ENCODE measurements at places on chromosomes 1 and 21.

DNA sequence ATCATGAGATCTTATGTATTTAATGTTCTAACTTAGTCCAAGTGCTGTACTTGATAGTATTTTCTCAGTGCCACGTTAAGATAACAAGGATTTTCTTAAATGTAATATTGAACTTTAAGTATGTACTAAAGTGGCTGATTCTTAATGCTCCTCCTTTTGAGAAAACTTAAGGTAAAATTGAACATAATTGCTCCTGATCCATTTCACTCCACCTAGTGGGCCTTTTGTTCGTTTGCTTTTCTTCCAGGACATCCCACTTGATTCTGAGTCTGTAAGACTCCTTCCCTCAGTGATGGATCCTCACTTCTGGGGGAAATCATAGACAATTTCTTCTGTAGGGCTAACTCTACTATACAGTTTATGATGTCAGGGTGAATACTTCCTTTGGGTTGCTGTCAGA is 173.1 kb downstream of the LMO4 start:
- DNase-seq: no peak

GRCh38 chr1:186670297-186671135 is 9.7 kb downstream of the PTGS2 start:
- no peak for DNase-seq

GRCh38 chr1:218556016-218556415 is 210.9 kb downstream of the TGFB2 start:
- no peak for DNase-seq

- peak; percentile 79 for DNase-seq
Measured at GRCh38 chr1:234970731-234971476, 157.7 kb downstream of the TOMM20 start.

DNA sequence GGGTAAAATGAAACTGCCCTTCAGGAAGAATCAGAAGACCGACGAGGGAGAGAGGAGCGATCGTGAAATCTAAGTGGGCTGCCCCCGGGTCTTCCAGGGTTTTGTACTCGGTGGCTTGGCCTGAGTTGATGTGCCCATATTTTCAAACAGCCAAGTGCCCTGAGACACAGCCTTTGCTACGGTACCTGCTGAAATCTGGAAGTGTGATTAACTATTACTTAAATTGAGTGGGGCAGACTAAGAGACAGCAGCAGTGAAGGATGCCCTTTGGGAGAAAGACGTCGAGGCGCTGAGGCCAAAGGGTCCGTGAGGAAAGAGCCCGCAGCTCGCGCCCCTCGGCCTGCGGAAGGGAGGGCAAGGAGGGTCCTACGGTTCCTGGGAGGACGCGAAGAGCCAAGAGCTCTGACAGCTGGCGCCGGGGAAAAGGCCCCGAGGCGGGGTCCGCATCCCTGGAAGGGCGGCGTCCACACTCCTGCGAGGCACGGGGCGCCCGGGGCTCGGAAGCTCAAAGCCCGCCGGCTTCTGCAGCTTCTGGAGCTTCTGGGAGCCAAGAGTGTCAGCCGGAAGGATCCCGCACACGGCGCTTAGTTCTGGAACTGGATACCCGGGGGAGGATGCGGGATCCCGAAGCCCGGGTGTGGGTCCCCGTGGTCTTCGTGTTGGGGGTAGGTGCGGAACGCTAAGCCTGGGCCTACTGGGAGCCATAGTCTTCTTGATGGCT is 15.4 kb upstream of the RNU1-4 start:
- peak; percentile 63 for DNase-seq

- DNase-seq: no peak
Measured at GRCh38 chr1:231724041-231724440, 97.5 kb downstream of the DISC1 start.

DNA sequence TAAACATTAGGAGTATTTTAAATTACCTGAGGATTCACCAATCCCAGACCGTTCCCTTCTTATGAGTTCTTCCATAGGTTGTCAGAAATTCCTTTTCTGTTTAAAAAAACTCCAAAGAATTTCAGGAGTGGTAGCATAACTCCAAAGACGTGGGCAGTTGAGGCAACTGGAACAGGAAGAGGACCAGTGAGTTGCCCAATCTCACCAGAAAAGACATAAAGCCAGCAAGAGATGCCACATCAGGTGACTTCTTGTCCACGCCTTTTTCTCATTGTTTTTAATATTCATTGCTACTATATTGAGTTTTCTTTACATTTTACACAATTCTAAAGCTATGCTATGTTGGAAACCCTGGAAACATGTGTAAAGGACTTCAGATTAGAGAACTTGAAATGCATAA is 88.1 kb upstream of the JAK1 start:
- DNase-seq: no peak

- no peak for DNase-seq
Measured at GRCh38 chr1:228873709-228874108, 138.4 kb downstream of the RHOU start.

GRCh38 chr1:151891512-151891911 is 17.8 kb downstream of the THEM4 start:
- DNase-seq: no peak

- peak; percentile 86 for DNase-seq
Measured at GRCh38 chr1:28259934-28260802, 850 bp downstream of the SESN2 start.

DNA sequence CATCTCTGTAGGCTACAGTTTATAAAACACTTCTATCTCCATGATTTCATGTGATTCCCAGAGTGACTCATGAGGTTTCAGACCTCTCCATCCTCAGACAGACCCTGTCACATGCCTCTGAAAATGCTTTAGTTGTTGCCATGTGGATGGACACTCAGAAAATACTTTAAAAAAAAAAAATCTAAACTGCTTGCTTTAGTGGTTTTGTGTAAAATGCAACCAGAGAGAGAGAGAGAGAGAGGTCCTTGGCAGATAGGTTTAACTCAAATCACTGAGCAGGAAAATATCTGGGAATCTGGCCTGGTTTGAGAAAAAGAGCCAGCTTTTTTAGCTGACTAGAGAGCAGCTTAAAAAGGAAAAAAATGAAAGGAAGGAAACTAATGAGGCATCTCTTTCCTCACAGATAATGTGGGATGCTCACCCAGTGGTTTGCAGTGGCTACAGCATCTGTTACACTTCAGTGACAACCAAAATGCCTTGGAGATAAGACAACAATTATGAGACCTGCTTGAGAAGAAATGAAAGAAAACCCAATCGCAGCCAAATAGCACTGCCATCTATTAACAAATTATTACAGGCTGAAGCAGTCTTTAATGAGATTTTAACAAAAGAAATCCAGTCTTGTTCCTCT is 54.6 kb upstream of the SYT14 start:
- DNase-seq: no peak

GRCh38 chr1:239270509-239270908 is 115.9 kb upstream of the CHRM3 start:
- DNase-seq: no peak

DNA sequence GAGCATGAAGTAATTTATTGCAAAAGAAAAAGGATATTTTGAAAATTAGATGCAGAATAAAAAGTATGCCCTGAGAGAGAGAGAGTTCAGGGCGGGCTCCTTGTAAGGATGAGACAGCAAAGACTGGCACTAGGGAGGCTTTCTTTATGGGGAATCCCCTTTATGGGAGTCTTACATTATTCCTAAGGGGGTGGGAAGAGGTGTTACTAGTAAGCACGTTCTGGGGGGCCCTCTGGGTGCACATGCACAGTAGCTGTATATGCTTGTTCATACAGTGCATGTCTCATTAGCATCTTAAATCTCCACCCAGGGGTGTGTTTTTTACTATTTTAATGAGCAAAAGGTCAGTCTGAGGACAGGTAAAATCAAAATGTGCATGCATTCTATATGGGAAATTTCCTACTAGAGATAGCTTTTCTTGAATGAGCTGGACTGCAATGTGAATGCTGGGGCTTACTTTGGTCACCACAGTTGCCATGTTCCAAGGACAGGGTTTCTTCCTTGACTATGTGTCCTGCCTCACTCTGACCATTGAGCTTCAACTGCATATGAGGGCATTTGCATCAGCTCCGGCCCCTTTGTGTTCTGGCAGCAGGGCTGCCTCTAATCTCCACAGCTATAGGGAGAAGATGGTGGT is 614.1 kb downstream of the NUF2 start:
- no peak for DNase-seq

DNA sequence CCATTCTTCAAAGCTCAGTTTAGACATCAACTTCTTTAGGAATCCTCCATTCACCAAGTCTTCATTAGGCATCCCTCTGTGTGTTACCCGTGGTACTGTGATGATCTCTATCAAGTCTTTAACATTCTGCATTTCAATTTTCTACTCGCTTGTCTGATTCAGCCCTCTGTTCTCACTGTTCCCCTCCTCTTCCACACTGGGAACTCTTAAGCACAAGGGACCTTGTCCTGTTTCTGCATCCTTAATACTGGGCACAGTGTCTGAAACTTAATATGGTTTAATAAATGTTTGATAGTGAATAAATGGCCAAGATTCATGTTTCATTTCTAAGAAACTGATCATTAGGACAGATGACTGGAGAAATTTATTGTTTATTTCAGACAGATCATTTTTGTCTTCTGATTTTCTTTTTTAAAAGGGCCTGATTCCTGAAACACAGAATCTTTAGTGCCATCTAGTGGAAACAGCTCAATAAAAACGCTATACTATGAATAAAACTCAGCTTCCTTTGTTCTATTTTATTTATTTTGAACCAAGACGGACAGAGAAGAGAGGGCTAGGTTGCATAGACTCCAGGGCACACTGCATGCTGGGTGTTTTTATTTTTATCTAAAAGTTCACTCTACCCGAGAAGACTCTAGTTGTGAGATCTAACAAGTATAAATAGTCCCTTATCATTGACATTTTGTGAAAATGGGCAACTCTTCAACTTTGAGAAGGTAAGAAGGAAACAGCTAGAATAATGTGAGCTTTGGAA is 7.0 kb upstream of the TRIM45 start:
- DNase-seq: peak; percentile 40

GRCh38 chr1:231983588-231984193 is 357.1 kb downstream of the DISC1 start:
- no peak for DNase-seq

DNA sequence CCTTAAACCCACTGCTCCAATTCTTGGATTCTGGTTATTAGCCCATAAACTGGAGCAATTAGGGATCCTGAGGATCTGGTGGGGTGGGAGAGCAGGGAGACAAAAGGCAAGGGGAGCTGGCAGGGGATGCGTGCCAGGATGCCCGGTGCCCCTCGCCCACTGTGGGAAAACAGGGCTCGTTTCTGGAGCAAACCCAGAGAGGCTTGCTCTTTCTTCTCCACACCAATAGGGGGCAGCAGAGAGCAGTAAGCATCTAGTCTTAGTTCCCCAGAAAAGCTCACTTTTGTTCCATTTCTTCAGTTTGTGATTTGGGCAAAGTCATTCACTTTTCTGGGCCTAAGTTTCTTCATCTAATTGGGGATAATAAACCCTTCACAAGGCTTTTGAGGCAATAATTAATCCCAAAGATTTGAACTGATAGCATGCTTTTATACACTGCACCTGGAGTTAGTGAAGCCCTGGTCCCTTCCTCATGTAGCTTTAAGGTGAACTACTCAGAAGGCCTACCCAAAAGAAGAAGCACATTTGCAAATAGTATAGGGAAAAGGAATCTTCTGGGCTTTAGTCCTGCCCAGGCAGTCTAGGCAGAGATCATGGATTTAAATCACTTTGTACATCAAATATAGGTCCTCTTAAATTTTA is 160.6 kb upstream of the USP24 start:
- peak; percentile 59 for DNase-seq

GRCh38 chr1:174189428-174190062 is 30.2 kb downstream of the RABGAP1L start:
- no peak for DNase-seq

GRCh38 chr1:53783056-53783455 is 44.1 kb upstream of the GLIS1 start:
- no peak for DNase-seq

- DNase-seq: no peak
Measured at GRCh38 chr1:224430511-224431113, 4.0 kb downstream of the WDR26 start.

- no peak for DNase-seq
Measured at GRCh38 chr1:15531003-15531402, 4.4 kb downstream of the DNAJC16 start.

- no peak for DNase-seq
Measured at GRCh38 chr1:41583658-41584547, 99.4 kb upstream of the EDN2 start.

DNA sequence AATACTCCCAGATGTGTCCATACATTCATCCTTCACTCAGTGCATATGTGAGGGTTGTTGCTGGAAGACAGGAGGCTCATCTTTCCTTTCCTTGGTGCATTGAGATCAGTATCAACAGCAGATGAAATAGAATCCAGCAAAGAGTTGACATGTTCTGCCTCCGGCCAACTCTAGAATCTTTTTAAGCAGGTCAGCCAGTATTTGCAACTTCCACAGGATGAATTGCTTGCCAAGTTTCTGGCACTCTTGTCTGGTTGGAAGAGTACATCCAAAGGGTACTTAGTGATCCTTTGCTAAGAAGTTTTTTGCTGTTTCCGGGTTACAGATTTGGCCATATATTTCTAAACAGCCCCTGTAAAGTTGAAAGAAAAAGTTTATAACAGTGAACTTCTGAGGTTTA is 21.1 kb downstream of the SYNC start:
- DNase-seq: no peak

DNA sequence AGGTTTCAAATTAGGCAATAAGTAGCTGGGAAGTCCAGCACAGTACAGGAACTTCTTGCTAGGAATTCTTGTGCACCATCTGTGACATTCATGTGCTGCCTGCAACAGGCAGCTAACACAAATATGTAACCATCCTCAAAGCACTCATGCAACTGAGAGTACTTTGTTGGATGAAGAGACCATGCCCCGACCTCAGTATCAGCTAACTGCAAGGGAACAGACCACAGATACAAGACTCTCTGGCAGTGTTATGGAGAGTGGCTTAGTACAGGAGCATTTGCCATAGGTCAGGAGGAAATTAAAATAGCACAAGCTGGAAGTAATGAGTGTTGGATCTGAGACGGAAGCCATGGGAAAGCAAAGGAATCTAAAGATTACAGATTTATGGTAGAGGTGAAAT is 123.6 kb downstream of the LRRC53 start:
- no peak for DNase-seq

- no peak for DNase-seq
Measured at GRCh38 chr1:233241759-233242158, 53.8 kb downstream of the PCNX2 start.

DNA sequence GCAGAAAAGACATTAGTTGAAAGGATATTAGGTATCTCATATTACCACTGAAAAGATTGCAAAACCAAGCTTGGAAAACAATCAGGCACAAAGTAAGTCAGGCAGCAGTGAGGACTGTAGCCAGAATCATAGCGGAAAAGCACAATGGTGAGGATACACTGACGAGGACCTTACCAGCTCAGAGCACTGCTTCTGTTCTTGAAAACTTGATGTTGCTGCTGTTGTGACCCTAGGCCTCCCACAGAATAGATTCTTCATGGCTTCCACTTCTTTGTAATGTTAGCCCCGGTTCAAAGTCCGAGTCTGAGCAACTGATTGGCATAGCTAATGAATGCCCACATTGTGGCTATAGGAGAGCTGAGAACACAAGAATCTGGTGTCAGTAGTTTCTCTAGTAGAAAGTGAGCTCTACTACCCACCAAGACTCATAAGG is 45.2 kb upstream of the LRRC8C start:
- DNase-seq: no peak

DNA sequence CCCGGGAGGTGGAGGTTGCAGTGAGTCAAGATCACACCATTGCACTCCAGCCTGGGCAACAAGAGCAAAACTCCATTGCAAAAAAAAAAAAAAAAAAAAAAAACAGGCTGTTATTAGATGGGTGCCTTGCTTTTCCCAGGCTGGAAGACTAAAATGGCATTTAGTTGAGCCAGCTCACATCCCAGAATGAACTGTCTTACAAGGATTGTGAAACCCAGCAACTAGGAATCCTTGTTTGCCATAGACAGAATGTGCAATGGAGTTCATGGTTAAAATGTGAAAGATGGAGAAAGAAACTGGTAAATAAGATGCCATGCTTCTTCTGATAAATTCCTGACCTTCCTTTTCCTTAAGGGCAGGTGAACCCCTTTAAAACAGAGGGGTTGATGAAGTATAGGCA is 215.8 kb upstream of the GREM2 start:
- no peak for DNase-seq

Data from right kidney (tissue), 9 donors.